ENCODE measurements at places on chromosomes 6 and 20.

DNA sequence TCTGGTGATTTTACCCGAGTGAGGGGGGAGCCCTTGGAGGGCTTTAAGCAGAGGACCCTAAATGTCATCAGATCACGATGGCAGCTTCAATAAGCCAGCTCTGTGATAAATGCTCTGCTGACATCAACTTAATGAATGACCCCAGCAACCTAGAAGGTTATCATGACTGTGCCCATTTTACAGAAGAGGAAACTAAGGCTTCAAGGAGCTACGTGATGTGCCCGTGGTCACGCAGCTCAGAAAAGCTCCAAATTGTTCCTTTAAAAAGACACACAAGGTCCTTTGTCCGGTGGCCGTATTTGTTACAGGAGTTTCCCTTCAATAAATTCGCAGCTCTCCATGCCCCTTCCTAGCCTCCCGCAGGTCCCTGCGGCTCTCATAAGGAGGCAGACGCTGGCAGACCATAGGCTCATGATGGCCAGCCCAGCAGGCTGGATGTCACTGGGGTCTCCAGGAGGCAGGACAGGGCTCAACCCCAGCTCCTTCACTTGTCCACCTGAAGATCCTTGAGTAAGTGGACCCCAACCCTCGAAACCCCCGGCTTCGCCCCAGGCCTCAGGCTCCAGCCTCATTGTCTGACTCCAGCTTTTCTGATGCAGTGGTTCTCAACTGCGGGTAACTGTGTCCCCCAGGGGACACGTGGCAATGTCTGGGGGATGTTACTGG, 106.4 kb downstream of the BMP7 start:
- no peak for DNase-seq

DNA sequence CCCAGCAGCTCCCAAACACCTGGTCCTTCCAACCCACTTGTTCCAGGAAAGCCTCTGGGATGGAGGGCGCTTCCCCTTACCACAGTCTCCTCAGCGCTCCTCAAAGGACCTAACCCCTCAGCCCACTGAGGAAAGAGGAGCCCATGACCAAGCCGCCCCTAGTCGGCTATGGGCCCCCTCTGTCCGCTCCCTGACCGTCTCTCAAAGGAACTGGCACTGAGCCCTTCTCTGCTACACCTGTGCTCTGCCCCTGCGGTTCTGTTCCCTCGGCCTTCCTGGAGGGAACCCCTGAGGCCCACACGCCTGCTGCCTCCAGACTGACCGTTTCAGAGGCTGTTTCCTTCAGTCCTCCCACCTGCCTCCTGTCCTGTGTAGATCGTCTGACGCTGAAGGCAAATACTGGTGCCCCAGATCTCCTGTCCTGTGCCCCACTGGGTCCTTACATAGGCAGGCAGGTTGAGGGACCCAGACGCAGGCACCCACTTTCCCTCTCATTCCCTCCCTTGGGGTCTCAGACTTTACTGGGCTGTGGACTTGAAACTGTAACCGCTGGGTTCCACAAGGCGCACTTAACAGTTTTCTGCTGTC, 1.9 kb upstream of the SLC4A11 start:
- no peak for DNase-seq

DNA sequence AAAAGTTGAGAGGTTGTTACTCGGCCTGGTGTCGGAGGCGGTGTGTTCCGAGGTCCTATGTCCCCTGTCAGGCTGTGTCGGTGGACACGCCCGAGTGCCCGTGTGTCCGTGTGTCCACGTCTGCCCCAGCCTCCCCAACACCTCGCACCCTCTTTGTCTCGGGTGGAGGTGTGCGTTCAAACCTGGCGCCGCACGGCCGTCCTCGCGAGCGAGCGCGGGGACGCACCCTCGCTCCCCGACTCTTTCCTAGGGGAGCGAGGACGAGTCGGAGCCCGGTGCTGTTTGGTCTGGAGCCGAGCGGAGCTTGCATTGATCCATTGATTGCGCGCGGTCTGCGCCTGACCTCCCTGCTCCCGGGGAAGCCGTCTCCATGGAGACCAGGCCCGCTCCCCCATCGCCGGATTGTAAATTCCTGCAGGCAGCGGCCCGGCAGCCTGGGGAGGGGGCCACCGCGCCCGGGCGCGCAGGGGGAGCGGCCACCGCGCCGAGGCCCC, 411 bp upstream of the SCUBE3 start:
- no peak for DNase-seq

GRCh38 chr20:25992146-25992545, 295.5 kb upstream of the ZNF337 start:
- no peak for DNase-seq

DNA sequence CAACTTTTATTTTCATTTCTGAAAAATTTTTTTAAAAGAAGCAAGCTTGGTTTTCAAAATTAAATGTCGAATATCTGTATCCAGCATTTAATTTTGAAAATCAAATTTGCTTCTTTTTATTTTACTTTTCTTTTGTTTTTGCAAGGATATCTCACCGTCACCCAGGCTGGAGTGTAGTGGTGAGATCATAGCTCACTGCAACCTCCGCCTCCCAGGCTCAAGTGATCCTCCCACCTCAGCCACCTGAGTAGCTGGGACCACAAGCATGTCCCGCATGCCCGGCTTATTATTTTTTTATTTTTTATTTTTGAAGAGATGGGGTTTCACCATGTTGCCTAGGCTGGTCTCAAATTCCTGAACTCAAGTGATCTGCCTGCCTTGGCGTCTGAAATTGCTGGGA, 17.0 kb upstream of the EPB41L2 start:
- no peak for DNase-seq

DNA sequence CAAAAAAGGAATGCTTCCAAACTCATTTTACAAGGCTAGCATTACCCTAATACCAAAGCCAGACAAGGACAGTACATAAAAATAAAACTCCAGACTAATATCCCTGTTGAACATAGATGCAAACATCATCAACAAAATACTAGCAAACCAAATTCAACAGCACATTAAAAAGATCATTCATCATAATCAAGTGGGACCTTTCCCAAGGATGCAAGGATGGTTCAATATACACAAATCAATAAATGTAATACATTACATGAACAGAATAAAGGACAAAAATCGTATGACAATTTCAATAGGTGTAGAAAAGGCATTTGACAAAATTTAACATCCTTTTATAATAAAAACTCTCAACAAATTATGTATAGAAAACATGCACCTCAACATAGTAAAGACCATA, 66.6 kb upstream of the CNR1 start:
- DNase-seq: no peak

DNA sequence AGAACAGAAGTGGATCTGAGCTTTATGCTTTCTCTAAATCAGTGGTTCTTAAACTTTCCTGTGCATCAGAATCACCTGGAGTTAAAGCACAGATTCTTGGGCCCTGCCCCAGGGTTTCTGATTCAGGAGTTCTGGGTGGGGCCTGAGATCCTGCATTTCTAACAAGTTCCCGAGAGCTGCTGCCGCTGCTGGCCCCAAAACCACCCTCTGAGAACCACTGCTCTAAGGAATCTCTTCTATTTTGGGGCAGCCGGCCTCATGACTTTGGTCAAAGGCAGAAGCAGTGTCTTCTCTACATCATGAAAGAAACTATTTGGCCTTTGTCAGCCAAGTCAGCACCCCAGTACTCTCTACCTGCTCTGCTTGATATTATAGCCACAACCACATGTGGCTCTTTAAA, 42.1 kb upstream of the RIN2 start:
- DNase-seq: no peak

DNA sequence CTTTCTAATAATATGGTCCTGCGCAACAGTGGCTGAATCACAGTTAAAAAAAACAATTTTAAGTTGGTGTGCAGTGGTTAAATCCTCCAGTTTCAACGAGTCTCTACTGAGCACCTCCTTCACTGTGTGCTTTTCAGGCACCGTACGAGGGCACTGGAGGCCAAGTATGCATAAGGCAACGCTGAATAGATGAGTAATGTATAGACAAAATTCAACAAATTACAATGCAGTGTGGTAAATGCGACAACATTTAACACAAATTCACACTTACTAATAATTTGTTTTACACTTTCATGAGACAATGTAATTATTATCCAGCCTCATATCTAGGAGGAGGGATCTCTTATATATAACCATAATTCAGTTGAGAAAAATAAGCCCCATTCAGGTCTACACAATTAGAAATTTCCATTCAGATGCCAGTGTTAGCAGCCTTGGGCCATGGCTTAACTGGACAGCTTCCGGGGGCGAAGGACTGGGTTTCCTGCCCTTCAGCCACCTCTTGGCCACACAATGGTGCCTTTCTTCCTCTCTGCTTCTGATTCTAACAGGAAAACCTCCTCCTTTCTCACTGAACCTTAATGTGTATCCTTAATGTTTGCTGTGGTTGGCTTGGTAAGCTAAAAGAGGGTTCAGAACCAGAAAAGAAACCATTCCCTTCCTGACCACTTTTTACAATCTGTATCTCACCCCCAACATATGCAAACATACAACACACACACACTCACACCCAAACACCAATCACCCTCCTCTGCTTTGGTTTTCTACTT, 51.9 kb downstream of the B4GALT5 start:
- no peak for DNase-seq

GRCh38 chr20:375265-375889, 5.2 kb upstream of the TRIB3 start:
- no peak for DNase-seq

GRCh38 chr6:136037242-136037875, 185.9 kb downstream of the PDE7B start:
- DNase-seq: no peak

DNA sequence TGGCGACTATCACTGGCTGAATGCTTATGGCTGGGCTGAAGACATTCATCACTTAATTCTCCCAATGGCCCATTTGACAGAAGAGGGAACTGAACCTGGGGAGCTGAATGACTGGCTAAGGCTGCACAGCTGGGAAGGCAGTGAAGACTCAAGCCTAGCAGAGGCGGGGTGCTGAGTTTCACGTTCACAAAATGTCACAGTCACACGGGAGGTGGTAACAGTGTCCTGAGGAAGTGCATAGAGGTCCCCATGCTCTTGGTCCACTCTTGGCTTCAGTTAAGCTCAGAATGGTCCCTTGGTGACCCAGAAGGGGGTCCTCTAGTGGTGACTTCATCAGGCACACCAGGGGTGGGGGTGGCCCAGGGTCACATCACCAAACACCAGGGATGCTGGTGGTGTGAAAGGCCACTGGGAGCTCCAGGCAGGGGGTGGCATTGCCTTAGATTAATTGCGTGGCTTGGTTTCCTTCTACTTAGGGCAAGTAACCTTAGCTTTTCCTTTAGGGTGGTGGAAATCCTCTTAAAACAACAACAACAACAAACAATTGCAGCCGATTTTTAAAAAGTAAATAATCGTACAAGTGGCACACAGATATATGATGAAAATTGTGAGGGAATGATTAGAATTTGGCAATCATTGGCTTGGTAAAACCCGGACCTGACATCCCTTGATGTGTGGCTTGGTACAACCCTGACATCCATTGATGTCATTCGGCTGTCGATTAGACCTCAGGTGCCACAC, 45.0 kb downstream of the SULF2 start:
- no peak for DNase-seq

- no peak for DNase-seq
Observed at GRCh38 chr6:40369042-40369441, 218.1 kb downstream of the LRFN2 start.

GRCh38 chr6:22271081-22271480, 25.8 kb downstream of the PRL start:
- no peak for DNase-seq
